Kidney (tissue), 22 donors: ENCODE measurements at places on chromosomes 3 and 15.

DNA sequence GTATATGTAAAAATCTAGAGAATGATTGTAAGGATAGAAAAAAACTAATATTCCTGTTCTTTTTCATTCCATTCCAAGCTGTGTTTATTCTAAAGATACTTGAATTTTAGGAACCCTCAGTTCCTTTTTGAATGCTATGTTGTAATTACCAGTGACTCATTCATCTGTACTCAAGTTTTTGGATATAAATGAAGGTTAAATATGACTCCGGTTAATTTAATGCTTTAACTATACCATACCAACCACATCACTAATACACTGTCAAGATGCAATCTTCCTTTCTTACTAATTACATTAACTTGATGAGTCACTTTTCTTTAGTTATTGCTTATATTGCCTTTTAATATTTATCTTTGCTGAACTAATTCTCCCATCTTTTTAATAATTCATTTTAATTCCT, 68.8 kb upstream of the ZNF148 start:
- no peaks in the 10 kb centered on the region for H3K36me3 ChIP-seq
- H3K27me3 ChIP-seq, result no peaks in the 10 kb centered on the region
- H3K27ac ChIP-seq, result no peak overlapping the region
- no peaks in the 10 kb centered on the region for H3K4me1 ChIP-seq
- no peak for DNase-seq
- no peak overlapping the region for H3K4me3 ChIP-seq

- H3K27me3 ChIP-seq, result no peaks in the 10 kb centered on the region
- no peak overlapping the region for H3K27ac ChIP-seq
- H3K36me3 ChIP-seq, result no peaks in the 10 kb centered on the region
- H3K4me3 ChIP-seq, result no peak overlapping the region
- H3K4me1 ChIP-seq, result no peaks in the 10 kb centered on the region
Observed at GRCh38 chr3:18379647-18380046, 45.5 kb downstream of the SATB1 start.

GRCh38 chr3:152964911-152965609, 130.1 kb downstream of the P2RY1 start:
- H3K27ac ChIP-seq, result no peak overlapping the region
- no peak overlapping the region for H3K4me3 ChIP-seq
- no peaks in the 10 kb centered on the region for H3K36me3 ChIP-seq
- DNase-seq, result no peak
- no peaks in the 10 kb centered on the region for H3K4me1 ChIP-seq

DNA sequence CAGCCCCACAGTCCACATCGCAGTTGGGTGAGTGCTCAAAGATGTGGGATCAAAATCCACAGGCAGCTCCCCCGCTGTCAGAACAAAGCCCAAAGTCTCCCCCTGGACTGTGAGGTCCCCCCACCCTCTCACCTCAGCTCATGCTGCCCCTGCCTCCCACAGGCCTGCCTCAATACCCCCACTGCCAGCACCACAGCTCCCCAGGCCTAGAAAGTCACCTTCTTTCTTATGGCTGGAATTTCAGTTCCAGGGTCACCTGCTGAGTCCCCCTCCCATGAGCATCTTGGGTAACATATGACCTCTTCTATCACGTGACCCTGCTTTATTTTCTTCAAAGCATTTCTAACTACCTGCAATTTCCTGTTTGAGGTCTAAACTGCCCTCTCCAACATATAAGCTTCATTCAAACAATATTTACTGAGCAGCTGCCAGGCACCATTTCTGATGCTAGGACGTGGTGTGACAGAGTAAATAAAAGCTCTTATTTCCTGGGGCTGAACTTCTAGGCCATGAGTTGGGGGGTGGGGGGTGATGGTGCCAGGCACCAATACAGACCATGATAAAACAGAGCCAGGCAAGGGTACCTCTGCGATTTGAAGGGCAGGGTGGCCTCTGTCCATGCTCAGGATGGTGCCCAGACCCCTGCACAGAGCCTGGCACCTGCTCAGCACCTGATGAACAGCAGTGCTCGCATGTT, 2.4 kb upstream of the TMEM89 start:
- H3K27me3 ChIP-seq, result no peaks in the 10 kb centered on the region
- no peak for DNase-seq
- no peak overlapping the region for H3K27ac ChIP-seq
- no peaks in the 10 kb centered on the region for H3K36me3 ChIP-seq
